ENCODE measurements at places on chromosomes 5 and 9.

- DNase-seq: no peak
These were observed 507.5 kb downstream of the MTRR start for GRCh38 chr5:8376478-8376877.

DNA sequence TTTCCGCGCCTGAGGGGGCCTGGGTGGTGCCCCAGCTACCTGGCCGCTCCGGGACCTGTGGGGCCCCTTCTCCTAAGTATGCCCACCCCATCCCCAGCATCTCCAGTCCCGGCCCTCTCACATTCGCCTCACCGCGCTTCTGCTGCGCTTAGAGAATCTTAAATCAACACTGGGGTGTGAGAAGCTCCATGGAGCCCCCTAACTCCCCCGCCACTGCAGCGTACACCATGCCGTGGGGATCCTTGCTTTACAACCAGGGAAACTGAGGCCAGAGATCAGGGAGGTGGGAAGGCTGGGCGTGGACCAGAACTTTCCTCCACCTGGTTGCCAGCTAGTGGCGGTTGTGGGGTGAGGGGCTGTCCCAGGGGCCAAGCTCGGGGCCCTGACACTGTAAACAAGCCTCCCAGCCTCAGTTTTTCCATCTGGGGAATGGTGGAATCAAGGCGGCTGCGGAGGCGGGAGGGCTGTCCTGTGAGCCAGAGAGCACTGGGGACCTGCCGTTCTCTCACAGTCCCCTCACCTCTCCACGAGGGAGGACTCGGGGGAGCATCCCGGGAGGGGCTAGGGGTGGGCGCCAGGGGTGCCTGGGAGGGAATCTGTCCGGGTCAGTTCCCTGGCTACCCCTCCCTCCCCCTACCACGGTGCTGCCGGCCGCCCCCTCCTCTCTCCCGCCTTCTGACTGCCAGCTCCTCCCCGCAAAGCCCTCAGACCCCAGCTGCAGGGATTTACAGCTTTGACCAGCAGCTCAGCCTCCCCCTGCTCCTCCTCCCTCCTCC is 161.2 kb downstream of the C9orf50 start:
- no peak for DNase-seq

DNA sequence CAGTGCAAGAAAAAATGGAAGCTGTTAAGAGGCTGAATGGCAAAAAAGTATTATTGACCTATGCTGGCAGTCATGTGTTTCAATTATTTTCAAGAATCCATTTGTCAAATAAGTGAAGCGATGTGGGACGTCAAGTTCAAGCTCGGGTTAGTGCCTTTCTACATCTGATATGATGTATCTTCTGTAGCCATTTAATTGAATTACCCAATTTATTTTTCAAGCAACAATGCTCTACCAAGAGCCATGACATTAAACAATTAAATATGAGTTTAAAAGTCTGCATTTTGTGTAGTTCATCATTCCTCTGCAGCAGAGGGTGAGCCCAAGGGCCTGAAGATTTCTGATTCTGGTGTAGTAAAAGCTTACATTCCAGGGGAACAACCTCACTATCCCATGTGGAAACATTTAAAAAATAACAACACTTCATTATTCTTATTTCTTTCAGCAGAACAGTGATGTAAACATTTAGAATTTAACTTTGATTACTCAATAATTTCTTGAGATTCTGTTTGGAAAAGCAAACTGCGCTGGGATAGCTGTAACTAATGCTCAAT is 619.7 kb upstream of the ARRDC3 start:
- DNase-seq: no peak

DNA sequence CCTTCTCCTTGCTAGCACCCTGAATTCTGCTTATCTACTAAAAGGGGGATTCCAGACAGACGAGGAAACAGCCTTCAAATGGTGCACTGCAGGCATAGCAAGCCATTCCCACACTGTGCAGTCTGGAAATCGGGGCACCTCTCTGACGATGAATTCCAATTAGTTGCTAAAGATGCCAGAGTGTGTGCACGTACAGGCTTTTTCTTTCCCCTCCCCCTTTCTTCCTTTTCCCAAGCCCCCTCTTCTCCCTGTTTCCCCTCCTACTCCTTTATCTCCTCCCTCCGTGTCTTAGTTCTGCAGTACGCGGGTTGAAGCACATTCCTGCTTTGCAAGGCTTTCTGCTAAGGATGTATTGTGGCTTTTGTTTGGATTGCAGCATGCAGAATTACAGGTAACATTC is at the start of gene GPR21:
Gene GPR21, plus strand, starts transcription at position 316 of the 400 bp plus-strand sequence. CDS start 900 bp downstream, outside the sequence.
- no peak for DNase-seq
